ENCODE measurements at places on chromosomes 2 and 18.

GRCh38 chr2:160731415-160731814 is 237.8 kb upstream of the RBMS1 start:
- no peak for DNase-seq

- DNase-seq = no peak
Measured at GRCh38 chr2:37653093-37653492, 18.3 kb downstream of the CDC42EP3 start.

GRCh38 chr2:195674491-195675221 is 17.6 kb downstream of the SLC39A10 start:
- no peak for DNase-seq

DNA sequence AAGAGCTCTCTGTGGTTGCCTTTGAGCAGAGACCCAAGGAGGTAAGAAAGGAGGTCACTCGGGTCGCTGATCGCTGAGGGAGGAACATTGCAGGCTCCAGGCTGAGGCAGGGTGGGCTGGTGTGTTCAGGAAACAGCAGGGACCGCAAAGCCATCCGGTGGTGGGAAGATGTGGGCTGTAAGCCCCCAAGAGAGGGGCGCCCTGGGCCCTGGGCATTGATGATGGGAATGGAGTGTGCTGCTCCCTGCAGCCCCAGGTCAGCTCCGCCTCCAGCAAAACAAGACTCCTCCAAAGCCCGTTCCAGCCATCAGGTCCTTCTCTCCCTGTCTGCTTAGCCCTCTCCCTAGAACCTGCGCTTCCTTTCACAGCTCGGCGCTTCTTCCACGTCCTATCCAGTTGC is 229.7 kb downstream of the KLHL29 start:
- no peak for DNase-seq

DNA sequence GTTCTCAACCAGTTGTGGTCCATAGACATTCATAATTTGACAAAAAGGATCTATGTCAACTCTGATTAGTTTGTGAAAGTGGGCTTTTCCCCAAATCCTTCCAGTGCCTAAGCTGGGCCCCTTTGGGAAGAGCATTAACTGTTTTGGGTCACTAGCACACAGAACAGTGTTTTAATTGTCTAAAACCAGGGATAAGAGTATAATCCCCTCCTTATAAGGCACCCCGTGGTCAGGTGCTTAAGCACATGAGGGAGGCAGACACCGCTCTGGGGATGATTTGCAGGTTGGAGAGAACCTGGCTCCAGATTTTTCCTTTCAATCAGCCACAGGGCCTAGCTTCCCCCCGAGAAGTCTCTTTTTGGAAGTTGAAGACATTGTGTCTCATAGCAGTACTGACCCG is 53.6 kb upstream of the RFX8 start:
- no peak for DNase-seq

Data from posterior vena cava (tissue), 2 donors.